Cerebellar nuclear complex (tissue), 1 donor: ENCODE measurements at places on chromosomes 4 and X.

DNA sequence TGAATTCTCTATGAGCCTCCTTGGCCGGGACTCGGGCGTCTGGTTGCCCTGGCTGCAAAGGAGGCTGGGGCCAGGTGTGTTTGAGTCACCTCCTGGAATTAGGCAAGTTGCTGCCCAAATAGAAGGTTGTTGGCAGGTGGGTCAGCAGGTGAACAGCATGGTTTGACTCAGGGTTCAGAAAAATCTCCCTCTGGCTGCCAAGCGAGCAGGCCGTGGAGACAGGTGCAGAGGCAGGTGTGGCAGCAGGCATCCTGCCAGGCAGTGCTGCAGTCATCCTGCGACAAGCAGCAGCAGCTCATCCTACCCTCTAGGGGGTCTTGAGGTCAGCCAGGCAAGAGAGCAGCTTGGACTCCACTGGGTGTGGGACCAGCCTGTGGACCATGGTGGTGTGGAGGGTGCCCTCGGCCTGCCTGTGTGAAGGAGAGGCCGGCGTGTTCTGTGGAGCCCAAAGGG is 8.2 kb downstream of the MSANTD1 start:
- DNase-seq = no peak

DNA sequence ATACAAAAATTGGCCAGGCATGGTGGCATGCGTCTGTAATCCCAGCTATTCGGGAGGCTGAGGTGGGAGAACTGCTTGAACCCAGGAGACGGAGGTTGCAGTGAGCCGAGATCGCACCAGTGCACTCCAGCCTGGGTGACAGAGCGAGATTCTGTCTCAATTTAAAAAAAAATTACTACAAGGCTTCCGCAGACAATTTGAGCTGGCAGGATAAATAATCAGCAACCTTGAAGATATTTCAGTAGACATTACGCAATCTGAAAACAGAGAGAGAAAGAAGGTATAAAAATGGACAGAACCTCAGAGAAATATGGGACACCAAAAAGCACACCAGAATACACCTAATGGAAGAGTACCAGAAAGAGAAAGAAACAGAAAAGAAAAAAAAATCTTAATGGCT is 25.3 kb downstream of the HS6ST2 start:
- no peak for DNase-seq

DNA sequence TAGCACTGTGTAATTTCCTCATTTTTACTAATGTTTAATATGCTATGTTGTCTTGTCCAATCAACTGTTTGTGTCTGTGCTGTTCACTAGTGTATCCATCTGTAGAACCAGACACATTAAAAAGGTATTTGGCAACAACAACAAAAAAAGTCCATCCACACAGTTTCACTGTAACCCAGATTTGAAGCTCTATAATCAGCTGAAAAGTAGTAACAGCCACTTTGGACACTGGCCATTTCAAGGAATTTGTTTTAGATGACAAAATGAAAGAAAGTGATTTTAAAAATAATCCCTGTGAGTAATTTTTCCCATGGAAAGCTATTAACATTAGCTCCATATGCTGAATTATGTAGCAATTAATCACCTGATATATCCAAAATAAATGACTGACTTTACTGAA is 2.2 kb upstream of the FBXL5 start:
- DNase-seq = no peak

GRCh38 chr4:75254745-75255144 is 259.5 kb downstream of the RCHY1 start:
- DNase-seq = no peak

DNA sequence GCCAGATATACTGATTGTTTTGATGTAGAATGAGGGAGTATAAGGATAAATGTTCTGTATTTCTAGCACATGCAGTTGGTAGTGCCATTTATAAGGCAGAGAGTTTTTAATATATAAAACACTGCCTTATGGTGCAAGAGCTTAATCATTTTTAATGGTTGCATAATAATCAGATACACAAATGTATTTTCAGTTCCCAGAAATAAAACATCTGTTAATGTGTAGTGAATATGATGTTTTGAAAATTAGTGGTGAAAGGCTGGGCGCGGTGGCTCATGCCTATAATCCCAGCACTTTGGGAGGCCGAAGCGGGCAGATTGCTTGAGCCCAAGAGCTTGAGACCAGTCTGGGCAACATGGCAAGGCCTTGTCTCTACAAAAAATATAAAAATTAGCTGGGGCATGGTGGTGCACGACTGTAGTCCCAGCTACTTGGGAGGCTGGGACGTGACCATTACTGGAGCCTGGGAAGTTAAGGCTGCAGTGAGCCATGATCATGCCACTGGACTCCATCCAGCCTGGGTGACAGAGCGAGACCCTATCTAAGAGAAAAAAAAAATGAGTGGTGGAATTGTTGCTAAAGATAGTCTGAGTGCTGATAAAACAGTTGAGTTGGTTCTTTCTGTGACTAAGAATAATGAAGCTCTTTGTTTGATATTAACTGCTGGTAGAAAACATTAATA is 29.3 kb downstream of the CLCN3 start:
- no peak for DNase-seq

- DNase-seq = no peak
These were observed 66.1 kb upstream of the HGFAC start for GRCh38 chr4:3375688-3376087.

- DNase-seq = no peak
These were observed 3.5 kb upstream of the GSX2 start for GRCh38 chr4:54096295-54096962.

DNA sequence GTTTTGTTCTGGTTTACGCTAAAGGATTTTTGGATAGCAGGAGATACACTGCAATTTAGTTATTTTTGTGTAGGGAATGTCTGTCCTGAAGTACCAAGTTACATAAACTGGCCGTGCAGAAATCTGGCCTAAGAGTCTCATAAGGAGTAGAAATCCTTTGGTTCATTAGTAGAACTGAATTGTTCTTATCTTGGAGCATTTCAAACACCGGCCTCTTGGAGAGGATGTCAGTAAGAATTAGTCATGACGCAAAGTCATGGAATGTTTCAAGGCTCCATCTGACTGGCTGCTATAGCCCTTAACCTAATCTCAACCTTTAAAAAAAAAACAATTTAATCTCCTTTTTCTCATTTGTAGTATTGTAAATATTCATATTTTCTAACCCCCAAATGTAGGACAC is 15.2 kb downstream of the PDLIM3 start:
- DNase-seq = no peak

GRCh38 chr4:42750856-42751255 is 94.0 kb upstream of the ATP8A1 start:
- no peak for DNase-seq

- DNase-seq = no peak
These were observed 51.1 kb downstream of the SCML1 start for GRCh38 chrX:17788439-17788838.

DNA sequence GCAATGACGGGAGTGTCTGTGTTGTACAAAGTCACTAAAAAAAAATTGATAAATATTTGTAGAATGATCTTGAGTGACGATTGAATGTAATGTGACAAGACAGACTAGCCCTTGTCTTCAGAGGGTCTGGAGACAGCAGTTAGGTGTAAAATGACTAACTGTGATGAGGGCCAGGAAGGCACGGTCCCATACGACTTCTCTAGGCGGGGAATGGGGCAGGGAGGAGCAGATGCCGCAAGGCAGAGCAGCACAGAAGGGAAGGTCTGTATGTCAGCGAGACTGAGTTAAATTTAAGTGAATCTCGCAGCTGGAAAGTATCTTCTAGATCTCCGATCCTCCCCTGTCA is 405 bp downstream of the CENPE start:
- DNase-seq = no peak

DNA sequence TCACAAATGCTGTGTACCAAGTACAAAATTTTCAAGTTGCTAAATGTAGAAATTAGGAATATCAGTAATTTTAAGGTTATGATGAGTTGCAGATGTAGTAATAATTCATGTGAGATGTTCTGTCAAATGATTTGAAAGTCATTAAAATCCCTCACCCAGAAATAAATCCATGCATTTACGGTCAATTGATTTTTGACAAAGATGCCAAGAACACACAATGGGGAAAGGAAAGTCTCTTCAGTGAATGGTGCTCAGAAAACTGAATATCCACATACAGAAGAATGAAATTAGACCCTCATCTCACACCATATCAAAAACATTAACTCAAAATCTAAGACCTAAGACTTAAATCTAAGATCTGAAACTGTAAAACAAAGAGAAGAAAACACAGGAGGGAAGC is 12.9 kb upstream of the BMPR1B start:
- DNase-seq = no peak

- no peak for DNase-seq
These were observed 113.4 kb upstream of the ATXN3L start for GRCh38 chrX:13433298-13433605.

GRCh38 chr4:56511098-56511497 is 5.5 kb downstream of the ARL9 start:
- DNase-seq = no peak

- DNase-seq = no peak
These were observed 118.8 kb downstream of the MID1 start for GRCh38 chrX:10501611-10502010.

DNA sequence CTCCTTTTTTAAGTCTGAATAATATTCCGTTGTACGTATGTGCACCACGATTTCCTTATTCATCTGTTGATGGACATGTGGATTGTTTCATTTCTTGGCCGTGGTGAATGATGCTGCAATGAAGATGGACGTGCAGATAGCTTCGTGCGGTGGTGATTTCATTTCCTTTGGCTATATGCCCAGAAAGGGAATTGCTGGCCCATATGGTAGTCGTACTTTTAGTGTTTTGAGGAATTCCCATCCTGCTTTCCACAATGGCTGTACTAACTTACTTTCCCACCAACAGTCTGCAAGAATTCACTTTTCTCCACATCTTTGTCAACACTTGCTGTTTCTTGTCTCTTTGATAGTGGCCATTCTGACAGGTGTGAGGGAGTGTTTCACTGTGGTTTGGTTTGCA is 12.8 kb downstream of the ZFP42 start:
- DNase-seq = no peak

DNA sequence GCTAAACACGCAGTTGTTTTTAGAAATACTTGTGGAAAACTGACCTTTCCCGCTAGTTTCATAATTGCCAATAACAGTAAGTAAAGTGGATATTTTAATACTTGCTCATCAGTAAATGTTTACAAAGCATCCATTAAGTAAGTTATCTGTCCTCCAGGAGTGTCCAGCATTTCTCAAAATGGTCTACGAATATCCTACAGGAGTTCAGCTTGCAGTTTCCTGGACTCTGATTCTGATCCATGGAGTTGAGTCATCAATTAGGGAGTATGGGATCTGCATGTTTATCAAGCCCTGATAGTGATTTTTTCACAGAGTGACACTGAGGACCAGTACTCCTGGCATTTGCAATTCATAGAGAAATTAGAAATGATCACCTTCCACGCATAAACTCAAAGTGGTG is 325.2 kb upstream of the AADAT start:
- no peak for DNase-seq
